ENCODE measurements at places on chromosomes 6 and 20.

DNA sequence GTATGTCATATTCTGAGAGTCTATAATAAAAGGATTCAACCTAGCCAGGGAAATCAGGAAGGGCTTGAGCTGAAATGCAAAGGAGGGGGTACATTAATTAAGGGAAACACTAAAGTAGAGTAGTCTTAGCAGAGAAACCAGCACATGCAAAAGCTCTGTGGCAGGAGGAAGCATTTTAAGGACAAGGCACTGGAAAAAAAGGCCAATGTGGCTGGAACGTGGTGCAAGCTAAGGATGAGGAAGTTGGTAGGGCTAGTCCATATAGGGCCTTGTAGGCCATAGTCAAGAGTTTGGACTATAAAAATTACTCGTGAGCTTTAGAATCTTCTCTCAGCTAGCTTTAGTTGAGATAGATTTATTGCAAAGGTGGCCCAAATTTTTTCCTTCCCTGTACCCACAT is 75.2 kb upstream of the TOP1 start:
- DNase-seq, result no peak

DNA sequence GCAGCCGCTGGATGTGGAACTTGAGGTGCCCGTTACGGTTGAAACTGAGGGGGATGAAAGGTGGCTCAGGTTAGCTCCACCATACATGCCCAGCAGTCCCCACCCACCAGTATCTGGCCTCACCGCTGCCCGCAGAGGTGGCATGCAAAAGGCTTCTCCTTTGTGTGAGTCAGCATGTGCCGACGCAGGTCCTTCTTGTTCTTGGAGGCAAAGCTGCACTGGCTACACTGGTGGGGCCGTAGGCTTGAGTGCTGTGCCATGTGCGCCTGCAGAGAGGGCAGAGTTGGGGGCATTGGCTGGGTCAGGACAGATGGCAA is 15.8 kb downstream of the PCIF1 start:
- no peak for DNase-seq

- no peak for DNase-seq
Measured at GRCh38 chr6:39471954-39472659, 149.6 kb upstream of the KCNK16 start.

DNA sequence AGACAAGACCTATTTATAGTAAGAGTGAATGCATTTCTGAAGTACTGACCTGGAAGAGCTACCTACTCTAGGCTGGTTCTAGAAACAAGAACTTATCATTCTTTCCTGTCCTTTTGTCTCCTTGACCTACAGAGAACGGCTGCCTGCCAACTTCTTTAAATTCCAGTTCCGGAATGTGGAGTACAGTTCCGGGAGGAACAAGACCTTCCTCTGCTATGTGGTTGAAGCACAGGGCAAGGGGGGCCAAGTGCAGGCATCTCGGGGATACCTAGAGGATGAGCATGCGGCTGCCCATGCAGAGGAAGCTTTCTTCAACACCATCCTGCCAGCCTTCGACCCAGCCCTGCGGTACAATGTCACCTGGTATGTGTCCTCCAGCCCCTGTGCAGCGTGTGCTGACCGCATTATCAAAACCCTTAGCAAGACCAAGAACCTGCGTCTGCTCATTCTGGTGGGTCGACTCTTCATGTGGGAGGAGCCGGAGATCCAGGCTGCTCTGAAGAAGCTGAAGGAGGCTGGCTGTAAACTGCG is 8.3 kb downstream of the APOBEC2 start:
- no peak for DNase-seq

DNA sequence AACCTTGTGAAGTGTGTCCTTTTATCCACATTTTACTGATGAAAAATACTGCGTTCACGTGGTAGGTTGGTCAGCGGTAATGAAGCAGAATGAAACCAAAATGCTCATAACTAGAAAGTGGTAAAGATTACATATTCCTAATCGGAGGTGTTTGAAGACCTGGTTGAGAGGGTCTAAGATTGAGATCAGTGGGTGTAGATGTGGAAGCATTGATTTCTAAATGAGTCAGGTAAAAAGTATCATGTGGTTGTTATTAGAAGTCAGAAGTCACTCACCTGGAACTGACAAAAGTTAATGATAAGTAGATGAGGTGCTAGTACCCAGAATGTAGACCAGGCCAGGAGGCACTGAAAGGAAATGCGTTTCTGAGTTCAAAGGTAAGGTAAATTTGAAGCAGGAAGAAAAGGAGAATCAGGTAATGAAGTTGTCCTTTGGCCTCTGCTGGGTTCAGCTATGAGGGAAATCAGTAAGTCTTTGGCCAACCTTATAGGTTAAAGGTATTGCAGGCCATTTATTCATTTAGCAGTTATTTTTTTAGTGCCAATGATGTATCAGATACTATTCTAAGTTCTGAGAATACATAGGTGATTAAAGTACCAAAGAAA is 31.2 kb downstream of the FAM83B start:
- DNase-seq, result no peak

DNA sequence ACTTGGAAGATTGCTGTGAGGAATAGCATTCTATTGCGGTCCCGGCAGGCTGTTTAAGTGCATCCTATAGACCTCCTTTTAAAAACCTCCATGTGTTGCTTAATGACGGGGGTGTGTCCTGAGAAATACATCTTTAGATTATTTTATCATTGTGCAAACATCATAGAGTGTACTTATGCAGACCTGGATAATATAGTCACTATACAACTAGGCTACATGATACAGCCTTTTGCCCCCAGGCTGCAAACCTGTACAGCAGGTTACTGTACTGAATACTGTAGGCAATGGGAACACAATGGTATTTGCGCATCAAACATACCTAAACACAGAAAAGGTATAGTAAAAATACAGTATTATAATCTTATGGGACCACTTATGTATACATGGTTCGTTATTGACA is 175.6 kb downstream of the RNF144B start:
- no peak for DNase-seq

DNA sequence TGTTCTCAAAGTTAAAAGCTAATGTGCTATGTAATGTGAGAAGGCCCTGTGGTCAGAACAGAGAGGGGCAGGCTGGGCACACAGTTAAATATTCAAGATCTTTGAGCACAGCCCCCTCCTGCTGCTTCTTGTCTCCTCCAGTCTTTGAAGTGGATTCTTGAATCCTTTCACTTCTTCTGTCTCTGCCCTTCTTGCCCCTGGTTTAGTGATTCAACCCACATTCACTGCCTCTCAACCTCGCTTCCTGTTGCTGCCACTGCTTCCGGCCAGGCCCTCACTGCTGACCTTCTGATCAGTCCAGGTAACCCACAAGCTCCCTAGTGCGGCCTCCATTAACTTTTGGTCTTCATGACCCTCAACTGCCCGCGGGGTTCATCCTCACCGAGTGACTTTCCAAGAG is 417.3 kb upstream of the NOX3 start:
- DNase-seq, result no peak

GRCh38 chr20:58877976-58878360 is 25.5 kb downstream of the GNAS start:
- no peak for DNase-seq

- DNase-seq, result no peak
Measured at GRCh38 chr6:22899426-22899825, 330.1 kb downstream of the HDGFL1 start.

- no peak for DNase-seq
Measured at GRCh38 chr20:13554706-13555105, 84.0 kb downstream of the TASP1 start.

GRCh38 chr20:59945175-59945574 is 5.0 kb downstream of the FAM217B start:
- no peak for DNase-seq

GRCh38 chr6:168919470-168920179 is 334.0 kb downstream of the THBS2 start:
- no peak for DNase-seq

DNA sequence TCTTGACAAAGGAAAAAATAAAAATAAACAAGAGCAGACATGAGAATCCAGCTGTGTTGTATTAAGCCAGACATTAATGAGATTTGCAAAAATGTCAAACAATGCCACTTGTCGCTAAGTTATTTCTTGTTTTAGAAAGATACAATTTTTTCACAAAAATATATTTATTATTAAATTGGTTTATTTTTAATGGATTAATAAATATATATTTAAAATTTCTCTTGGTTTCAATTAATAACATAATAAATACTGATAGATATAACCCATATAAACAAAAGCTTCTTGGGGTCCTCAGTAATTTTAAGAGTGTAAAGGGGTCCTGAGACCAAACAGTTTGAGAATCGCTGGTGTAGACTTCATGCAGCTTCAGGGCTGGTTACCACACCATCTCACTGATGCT is 26.1 kb downstream of the TUBB2B start:
- no peak for DNase-seq

GRCh38 chr6:119241111-119241465 is 108.5 kb downstream of the MAN1A1 start:
- peak; percentile 31 for DNase-seq

DNA sequence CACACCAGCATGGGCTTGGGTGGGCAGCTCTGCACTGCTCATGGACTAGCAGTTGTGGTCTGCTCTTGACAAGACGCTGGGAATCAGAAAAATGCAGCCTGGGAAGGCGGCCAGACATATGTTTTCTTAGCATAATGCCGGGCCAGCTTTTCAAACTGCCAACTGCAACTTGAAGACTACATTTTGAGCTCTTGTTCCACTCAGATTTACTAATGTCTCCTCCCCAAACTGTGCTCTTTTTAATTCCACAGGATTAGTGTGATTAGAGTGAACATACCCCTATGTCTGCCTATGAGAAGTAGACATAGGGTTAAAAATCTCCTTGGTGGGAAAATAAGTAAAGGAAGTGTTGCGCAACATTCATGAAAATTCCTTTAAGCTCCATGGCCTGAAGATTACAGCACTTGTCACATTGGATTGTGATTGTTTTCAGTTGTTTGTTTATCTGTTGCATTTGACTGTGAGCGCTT is 5.3 kb upstream of the FNDC1 start:
- no peak for DNase-seq

DNA sequence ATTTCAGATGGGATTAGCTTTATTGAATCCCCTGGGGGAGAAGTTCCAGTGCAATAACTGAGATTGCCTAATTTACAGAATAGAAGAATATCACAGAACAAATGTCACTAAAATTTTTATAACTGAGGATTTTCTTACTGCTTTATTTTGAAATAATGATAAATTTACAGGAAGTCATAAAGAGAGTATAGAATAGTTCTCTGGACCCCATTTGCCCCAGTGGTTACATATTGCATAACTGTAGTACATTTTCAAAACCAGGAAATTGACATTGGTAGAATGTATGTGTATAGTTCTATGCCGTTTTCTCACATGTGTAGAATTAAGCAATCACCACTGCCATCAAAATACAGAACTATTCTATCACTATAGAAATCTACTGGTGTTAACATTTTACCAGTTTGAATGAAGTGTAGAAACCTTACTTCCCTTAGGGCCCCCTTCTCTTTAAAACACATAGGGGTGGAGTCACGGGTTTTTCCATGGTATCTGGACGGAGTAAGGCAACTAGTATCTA is 18.3 kb downstream of the KIF6 start:
- DNase-seq, result no peak

- DNase-seq, result no peak
Measured at GRCh38 chr6:37321101-37321500, 32.7 kb upstream of the RNF8 start.

- no peak for DNase-seq
Measured at GRCh38 chr6:118705544-118706491, 54.4 kb upstream of the CEP85L start.

DNA sequence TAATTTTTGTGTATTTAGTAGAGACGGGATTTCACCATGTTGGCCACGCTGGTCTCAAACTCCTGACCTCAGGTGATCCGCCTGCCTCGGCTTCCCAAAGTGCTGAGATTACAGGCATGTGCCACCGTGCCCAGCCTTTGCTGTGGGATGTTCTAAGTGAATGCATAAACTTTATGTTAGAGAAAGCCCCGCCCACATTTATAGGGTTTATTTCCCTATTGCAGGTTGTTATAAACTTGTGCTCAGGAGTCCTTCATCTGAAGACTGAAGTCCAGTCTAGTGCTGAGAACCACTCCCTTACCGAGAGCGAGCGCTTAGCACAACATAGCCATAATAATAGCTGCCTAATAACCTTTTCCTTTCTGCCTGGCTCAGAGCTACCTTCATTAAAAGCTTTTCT is 75.4 kb upstream of the ZNF217 start:
- DNase-seq, result no peak

GRCh38 chr6:164612751-164613150 is 696.7 kb downstream of the C6orf118 start:
- no peak for DNase-seq

- no peak for DNase-seq
Measured at GRCh38 chr6:16921399-16922110, 160.3 kb upstream of the ATXN1 start.

- DNase-seq, result no peak
Measured at GRCh38 chr6:109314313-109314712, 68.0 kb downstream of the CD164 start.

DNA sequence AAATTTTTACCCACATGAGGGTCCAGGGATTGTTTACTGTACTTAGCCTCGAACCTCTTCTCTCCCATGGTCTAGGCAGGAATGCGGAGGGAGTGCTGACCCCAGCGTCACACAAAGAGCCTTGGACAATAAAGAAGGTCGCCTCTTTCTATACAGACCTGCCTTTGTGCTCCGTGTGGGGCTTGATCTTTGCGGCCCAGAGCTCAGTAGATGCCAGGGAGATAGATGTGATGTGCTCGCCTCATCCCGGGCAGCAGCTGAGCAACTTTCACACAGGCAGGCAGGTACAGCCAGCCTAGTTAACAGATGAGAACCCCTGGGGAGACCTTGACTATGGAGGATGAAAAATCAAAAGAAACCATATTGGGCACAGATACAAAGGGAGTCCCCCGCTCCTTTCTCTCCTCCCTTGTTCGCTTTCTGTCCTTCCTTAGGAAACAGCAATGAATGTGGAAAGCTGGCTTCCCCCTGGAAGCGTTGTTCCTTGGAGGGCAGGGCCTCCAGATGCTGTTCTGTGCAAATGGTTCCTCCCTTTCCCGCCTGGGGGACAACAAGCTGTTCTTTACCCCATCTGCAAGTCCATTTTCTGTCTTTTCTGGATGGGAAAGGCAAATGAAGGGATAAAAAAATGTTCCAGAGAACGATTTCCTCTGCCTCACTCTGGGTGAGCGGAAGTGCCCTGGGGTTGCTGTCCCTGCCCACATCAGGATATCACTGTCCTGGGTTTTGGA is 128.3 kb downstream of the OLIG3 start:
- DNase-seq, result peak; percentile 66

GRCh38 chr20:53736757-53737395 is 143.2 kb upstream of the ZNF217 start:
- DNase-seq, result no peak

- DNase-seq, result no peak
Measured at GRCh38 chr6:167211881-167212712, 54.3 kb upstream of the GPR31 start.

DNA sequence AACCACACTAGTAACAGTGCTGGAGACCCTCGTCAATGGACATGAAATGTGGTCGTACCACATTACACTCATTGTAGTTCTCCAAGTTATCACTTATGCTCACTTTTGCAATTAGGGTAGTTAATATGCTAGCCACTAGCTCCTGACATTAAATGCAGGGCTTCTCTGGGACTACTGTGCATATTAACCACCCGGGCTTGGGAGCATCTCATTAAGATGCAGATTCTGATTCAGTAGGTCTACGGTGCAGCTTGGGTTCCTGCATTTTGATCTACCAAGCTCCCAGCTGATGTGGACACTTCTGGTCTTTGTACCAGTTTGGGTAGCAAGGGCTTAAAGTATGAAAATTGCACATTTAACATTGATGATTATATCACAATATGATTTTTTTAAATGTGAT is 98.0 kb downstream of the ZFP64 start:
- DNase-seq, result no peak

GRCh38 chr6:158497620-158498019 is 62.3 kb upstream of the TMEM181 start:
- DNase-seq, result no peak

- DNase-seq, result no peak
Measured at GRCh38 chr20:20024942-20025341, 7.8 kb downstream of the NAA20 start.

- DNase-seq, result peak; percentile 22
Measured at GRCh38 chr6:135675862-135676261, 175.6 kb upstream of the PDE7B start.
